Uterine smooth muscle cell (primary cell): ENCODE measurements at places on chromosomes 12 and 14. TPM values are rescaled to one million over a fixed set of nuclear protein-coding genes. Genes with fewer than 3 reads are reported as not detected.

Gene BDKRB1
- total RNA-seq = 8.2 and 19.8 TPM in 2 replicates

Gene SERPINA1
- 0.22 TPM in 1 of 2 replicates, not detected in the other for total RNA-seq

Gene RNASE3
- total RNA-seq = not detected in 2 replicates

Gene FAM186B
- 0.12 and 0.22 TPM in 2 replicates for total RNA-seq
